ENCODE measurements at places on chromosomes 2 and 18. TPM values are rescaled to one million over a fixed set of nuclear protein-coding genes. Genes with fewer than 3 reads are reported as not detected.

DNA sequence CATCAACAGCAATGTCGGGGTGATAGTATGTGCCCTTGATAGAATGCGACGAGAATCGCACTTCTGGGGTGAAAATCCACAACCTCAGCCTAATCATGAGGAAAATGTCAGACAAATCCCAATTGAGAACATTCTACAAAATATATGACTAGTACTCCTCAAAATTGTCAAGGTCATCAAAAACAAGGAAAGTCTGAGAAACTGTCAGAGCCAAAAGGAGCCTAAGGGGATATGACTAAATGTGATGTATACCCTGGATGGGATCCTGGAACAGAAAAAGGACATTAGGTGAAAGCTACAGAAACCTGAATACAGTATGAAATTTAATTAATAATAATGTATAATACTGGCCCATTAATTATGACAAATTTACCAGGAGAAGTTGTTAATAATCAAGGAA, 7.6 kb upstream of the CACNB4 start:
- DNase-seq: no peak

DNA sequence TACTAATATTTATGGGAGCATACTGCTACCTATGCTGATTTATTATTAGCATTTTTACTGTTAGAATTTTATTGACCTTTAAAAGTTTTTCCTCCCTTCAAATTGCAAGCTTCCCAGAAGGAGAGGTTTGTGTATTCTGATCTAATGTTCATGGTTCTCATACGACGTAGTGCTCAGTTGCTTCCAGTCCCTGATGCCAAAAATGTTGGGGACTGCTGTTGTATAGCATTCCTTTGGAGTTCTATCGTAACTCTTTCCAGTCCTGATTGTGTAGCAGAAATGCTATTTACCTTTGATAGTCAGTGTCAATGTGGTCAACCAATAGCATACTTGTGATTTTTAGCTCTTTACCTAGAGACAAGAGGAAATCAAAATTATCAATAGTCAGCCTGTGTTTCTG, 69.5 kb upstream of the ZSWIM2 start:
- DNase-seq: no peak

Gene NAB1
- total RNA-seq: 40.2 TPM

Gene IL36G
- total RNA-seq: not detected

GRCh38 chr2:240989451-240990265, 8.8 kb upstream of the SNED1 start:
- DNase-seq: peak; percentile 42

- no peak for DNase-seq
Measured at GRCh38 chr2:173851141-173851641, 114.0 kb downstream of the SP3 start.

Gene BOLL
- not detected for total RNA-seq

GRCh38 chr18:44889111-44889510, 208.4 kb downstream of the SETBP1 start:
- DNase-seq: no peak

GRCh38 chr18:45562567-45563479, 52.5 kb upstream of the SLC14A2 start:
- DNase-seq: no peak

Gene ZEB2
- 225 TPM for total RNA-seq

DNA sequence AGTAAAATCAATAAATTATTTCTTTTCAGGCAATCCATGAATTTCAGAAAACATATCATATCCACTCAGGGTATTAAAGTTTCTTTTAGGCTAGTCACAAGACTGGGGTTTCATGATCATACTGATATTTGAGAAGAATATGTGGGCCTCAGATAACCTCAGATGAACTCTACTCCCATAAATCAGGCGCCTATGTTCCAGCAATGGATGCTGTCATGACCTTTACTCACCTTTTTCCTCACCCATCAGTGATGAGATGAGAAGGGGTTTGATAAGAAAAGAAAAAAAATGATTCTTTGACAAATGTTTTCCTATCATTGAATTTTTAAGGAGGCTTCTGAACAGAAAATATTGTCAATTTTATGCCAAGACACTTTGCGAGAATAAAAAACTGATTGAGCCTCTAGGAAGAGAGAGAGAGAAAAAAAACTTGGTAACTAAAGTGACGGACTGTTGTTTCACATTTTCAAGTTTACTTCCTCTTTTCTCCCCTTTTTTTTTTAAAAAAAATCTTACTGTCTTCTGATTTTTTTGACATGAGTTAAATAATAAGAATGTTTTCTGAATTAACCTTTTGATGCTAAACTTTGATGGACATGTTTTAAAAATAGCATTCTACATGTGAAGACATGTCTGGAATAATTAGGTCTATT, 309.1 kb upstream of the MAP2 start:
- DNase-seq: no peak

DNA sequence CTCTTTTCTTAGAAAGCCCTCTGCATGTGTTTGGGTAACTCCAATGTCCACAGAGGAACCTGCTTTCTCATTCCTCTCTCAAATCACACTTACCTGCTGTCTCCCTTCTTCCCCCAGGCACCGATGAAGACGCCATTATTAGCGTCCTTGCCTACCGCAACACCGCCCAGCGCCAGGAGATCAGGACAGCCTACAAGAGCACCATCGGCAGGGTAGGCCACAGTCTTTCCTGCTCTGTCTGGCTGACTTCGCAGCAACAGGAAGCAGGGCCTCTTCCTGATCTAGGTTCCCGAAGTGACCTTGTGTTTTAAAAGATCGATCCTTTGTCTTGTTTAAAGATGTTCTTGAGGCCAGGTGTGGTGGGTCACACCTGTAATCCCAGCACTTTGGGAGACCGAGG, 25.0 kb upstream of the GMCL1 start:
- no peak for DNase-seq

Gene SLC16A14
- 1.9 TPM for total RNA-seq

DNA sequence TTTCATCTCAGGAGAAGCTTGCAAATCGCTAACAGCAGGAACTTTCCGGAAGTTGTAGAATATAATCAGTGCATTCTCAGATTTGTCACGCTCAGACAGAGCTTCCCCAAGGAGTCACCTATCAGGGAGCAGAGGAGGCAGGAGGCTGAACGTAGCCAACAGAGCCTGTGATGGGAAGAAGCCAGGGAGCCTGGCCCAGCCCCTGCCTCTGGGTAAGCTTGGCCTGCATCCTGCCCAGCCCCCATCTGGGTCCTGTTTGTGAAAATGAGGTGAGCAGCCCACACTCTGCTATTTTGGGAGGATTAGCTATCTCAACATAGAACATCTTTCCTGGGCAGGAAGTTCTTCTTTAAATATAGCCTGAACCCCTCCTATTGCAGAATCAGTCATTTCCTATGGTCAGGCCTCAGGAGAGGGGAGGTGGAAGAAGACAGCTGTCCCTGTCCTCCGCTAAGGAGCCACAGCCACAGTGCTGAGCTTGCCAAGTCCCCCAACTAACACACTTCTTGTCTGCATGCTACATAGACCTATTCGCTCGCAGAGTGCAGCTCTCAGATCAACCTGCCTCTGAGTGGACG, 19.2 kb upstream of the PKDCC start:
- no peak for DNase-seq

Gene FOXD4L1
- not detected for total RNA-seq

- DNase-seq: no peak
Measured at GRCh38 chr2:24164416-24164973, 10.4 kb upstream of the FAM228A start.

DNA sequence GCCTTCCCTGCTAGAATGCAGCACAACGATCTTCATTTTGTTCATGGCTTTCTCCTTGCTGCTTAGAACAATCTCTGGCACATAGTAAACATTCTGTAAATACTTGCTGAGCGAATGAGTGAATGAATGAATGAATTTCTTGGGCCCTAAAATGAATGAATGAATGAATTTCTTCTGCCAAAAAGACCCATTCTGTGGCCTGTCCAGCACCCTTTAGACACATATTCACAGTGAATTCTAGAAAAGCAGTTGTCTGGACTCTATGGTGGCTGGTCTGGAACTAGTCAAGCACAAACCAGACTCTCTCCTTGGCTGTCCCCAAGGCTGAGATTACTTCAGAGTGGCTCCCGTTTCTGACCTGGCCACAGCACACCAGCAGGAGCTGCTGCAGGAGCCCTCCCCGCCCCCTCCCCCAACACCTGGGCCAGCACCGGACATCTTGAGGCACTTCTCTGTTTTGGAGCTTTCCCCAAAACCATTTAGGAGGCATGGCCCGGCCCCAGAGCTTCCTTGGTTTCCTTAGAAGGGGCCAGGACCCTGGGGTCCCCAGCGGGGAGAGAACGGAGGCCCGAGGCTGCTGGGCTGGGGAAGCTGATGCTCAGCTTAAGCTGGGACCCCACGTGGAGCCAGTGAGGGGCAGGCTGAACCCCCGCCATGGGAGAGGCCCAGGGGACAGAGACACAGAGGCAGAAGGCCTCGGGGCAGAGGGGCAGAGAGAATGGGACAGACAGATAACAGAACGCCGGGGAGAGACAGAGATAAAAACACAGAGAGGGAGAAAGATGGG, 159.0 kb downstream of the ZFP36L2 start:
- peak; percentile 34 for DNase-seq

Gene NEB
- total RNA-seq: 2.6 TPM

DNA sequence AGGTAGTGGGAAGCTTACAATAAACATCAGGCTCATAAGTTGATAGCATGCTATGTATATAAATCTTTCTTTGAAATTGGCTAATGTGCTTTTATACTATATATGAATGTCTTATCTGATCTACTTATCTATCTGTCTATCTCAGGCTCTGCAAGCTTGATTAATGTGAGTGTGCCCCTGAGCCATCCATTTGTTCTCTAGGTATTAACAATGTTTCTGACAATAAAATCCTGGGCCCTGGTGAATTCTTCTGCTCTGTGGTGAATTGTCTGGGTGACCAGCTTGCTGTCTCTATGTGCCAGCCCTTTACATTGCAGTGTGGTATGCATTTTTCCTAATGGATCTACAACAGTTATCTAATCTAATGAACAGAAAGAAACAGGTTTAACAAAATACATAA, 295.9 kb downstream of the HRH4 start:
- DNase-seq: no peak

- DNase-seq: no peak
Measured at GRCh38 chr2:237790353-237790752, 8.2 kb upstream of the RBM44 start.

GRCh38 chr2:197433780-197434438, 919 bp downstream of the SF3B1 start:
- no peak for DNase-seq

All from breast epithelium (tissue), 4 donors.